ENCODE measurements at places on chromosomes 4 and X.

GRCh38 chr4:36308150-36308549 lies 26.7 kb downstream of the DTHD1 start:
- no peak for DNase-seq

- no peak for DNase-seq
Observed at GRCh38 chr4:55503169-55503568, 43.5 kb downstream of the CLOCK start.

DNA sequence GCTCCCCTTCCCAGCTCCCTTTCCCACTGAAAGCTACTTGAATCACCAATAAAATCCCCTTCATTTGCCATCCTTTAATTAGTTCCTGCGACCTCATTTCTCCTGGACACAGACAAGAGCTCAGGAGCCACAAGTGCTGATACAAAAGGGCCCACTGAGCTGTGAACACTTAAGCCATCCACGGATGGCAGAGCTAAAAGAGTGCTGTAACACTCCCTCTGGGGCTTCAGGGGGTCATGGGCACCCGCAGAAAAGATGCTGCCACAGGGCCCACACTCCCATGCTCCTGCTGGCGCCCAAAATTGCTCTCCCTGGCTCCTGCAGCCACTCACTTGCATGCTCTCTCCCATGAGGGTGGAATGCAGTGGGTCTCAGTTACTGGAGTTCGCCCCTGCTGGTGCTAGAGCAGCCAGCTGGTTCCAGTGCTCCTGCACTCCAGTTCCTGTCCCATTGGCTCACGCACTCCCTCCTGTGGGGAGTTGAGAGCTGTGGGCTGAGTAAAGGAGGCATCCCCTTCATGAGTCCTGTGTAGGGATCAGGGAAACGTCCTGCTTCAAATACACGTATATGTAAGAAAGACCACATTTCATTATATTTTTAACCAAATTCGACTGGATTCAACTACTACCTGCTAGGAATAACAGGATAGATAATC lies 1291.0 kb downstream of the ARAP2 start:
- no peak for DNase-seq

DNA sequence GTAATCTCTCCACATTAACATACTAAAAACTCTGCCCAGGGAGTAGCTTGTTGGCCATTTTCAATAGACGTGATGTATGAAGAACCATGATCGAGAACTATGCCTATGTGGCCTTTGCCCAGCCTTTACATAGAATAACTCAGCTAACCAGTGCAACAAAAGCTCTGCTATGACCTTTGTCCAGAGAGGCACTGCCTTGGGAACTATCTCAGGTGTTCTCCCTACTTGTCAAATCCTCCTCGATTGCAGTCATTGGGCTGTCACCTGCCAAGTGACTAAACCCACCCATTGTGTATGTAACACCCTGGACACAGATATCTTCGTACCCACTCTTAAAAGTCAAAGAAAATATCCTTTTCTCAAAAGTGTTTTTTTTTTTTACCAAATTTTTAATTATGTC lies 610.3 kb upstream of the GALNTL6 start:
- DNase-seq: no peak
